ENCODE measurements at places on chromosomes 3 and 15.

GRCh38 chr3:64174328-64174727 is 50.9 kb downstream of the PRICKLE2 start:
- DNase-seq = no peak

DNA sequence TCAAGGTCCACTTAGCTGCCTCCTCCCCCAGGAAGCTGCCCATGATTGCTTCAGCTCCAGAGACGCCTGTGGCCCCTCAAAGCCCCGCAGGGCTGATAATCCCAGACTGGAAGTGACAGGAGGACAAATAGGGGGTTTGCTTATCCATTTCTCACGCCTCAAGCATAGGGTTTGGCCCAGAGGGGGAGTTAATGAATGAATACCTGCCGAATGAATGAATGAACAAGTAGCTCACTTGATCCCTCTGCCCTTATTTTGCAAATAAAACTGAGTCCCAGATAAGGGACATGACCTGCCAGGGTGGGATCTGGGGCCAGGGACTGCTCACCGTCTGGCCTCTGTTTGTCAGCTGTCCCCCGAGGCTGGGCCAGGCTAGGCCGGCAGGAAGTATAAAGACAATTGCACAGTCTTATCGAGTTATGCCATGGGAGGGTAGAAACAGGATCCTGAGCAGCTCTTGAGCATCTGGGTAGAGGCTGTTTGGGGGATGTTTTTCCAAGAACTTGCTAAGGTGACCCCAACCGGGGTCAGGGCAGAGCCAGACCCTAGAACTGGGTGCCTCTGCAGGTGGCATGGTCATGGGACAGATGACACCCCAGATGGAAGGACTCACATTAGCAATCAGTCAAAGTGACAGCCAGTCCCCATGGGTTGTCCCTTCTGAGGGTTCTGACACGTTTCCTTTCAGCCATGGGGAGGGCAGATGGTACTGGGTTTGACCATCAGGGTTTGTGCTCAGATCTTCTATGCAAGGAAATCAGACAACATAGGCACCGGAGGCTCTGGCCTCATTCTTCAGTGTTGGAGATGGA is 45.0 kb downstream of the IQSEC1 start:
- DNase-seq = no peak

- DNase-seq = no peak
These were observed 26.8 kb upstream of the HERC1 start for GRCh38 chr15:63860555-63860954.

- no peak for DNase-seq
These were observed 60.9 kb downstream of the ST8SIA2 start for GRCh38 chr15:92454555-92455105.

DNA sequence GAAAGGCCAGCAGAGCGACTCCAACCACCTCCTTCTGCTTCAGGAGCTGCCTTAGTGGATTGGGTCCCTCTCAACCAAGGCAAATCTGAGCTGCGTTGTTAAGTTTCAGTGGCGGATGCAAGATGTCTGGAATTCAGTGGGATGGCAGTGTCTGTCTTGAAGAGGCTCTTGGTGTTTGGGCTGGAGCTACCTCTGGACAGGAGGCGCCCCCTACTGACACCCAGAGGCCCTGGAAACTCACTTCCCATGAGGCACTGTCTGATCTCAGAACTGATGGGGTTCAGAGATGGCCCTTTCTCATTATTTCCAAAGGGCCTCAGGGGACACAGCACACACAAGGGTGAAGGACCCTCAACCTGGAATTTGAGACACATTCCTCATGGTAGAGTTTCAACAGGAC is 6.0 kb upstream of the SLC28A1 start:
- no peak for DNase-seq

GRCh38 chr3:16883057-16883722 is 1.6 kb upstream of the PLCL2 start:
- no peak for DNase-seq

DNA sequence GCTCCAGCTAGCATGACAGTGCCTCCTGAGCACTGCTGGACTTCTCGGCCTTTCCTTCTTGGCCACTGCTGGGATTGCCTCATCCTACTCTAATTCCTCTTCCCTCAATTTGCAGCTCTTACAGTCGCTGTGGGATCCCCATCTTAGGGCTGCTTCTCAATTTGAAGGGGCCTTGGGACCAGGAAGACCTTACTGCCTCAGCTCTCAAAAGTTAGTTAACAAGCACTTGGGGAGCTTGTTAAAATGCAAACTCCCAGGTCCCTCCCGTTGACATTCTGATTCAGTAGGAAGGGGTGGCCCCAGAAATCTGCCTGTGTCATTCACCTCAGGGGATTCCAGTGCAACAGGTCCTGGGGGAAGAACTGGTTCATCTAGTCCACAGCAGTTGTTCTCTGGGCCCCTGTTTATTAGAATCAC is 14.8 kb downstream of the BDH1 start:
- no peak for DNase-seq

DNA sequence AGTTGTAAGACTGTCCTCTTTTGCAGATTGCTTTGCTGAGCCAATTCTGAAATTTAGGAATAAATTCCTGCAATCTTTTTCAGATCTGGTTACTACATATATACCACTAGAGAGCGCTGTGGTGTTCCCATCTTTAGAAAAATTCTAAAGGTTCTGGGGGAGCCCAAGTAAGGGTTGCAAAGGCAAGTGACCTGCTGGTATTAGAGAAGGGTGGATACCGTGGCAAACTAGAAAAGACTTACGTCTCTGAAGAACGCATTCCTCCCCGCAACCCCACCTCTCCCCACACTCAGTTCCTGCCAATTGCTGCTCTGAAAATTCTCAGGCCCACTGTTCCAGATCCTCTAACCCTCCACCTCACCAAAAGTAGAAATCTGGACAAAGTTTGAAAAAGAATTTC is 48.5 kb downstream of the EFHB start:
- no peak for DNase-seq

GRCh38 chr15:48609486-48609885 is 36.0 kb downstream of the FBN1 start:
- DNase-seq = no peak

DNA sequence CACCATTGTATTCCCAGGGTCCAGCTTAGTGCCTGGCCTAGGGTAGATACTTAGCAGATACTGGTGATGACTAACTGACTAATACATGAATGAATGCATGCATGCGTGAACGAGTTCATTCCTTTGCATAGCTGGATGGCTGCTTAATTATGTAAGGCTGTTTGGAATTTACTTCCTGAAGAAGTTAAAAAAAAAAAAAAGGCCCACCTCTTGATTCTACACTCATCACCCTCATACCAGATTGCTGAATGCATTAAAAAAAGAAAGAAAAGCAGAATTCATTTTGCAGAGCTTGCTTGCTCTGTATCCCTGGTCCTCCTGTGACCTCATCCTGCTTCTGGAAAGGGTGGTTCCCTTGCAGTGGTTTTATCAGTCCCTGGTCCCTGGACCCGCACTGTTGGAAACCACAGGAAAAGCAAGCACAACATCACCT is 277.6 kb upstream of the CFAP20DC start:
- DNase-seq = no peak

GRCh38 chr3:71430941-71431552 is 152.5 kb downstream of the FOXP1 start:
- DNase-seq = no peak

GRCh38 chr3:78257951-78258530 is 1218.1 kb downstream of the ROBO2 start:
- no peak for DNase-seq

DNA sequence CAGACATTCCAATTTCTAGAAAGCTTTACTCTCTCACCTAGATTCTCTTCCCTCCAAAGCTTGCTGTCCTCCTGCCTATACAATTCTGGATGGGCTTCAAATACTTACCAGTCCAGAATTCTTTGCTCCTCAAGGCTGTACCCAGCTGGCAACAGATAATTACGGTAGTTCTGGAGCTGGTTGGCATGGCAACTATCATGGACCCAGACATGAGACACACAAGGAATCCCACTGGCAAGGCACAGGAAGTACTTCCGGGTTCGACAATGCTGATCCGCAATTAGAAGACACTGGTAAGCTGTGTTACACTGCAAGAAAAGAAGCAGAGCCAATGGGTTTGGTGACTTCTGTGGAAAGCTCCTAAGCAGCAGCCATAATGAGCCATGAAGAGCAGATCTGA is 37.9 kb downstream of the TUBGCP4 start:
- DNase-seq = no peak

DNA sequence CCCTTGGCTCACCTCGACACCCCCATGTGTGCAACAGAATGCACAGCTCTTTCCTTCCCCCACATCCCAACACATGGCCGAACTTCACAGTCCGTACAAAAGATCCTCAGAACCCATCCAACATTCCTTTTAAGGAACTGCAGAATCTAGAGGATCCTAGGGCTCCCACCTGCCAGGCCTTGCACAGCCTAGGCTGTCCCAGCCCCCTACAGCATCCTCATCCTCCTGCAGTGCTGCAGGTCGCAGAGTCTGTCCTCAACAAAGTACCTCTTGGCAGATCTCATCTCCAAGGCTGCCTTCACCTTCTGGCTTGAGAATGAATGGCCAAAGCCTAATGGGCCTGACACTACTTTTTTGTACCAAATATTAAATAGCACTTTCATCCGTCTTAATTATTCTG is 19.8 kb downstream of the PRR23E start:
- DNase-seq = no peak

DNA sequence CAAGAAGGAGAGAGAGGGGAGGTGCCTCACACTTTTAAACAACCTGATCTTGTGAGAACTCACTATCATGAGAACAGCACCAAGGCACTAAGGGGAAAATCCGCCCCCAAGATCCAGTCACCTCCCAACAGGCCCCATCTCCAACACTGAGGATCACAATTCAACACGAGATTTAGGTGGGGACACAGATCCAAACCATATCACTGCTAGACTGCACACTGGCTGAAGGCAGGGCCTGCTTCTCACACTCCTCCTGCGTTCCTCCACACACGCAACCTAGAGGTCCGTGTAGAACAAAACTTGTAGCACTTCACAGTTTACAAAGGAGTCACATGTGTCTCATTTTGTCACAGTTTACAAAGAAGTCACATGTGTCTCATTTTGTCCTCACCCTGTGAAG is 97.8 kb downstream of the DAPK2 start:
- no peak for DNase-seq

GRCh38 chr3:30012941-30013543 is 593.4 kb upstream of the TGFBR2 start:
- DNase-seq = peak; percentile 17

- no peak for DNase-seq
These were observed 326.3 kb upstream of the PDZRN3 start for GRCh38 chr3:73950865-73951558.

DNA sequence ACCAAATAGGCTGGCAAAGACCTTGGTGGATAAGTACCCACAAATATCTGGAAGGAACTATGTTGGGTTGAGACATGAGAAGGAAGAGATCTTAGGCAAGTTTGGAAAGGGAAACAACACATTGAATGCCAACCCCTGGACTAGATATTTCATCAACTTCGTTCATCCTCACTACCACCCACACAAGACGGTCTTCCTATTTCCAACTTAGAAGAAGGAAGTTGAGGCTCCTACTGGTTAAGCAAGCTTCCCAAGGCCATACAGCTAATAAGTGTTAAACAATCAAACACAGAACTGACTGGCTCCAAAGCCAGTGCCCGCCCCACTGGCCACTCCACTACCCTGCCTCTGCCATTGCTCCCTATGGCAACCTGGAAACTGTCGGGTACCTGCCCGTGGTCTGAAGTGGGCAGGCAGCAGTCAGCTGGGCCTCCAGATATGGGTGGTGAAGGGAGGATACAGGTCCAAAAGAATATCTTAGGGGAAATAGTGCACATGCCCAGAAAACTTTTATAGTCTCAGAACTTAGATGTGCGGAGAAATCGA is 94.9 kb downstream of the LIPC start:
- no peak for DNase-seq

DNA sequence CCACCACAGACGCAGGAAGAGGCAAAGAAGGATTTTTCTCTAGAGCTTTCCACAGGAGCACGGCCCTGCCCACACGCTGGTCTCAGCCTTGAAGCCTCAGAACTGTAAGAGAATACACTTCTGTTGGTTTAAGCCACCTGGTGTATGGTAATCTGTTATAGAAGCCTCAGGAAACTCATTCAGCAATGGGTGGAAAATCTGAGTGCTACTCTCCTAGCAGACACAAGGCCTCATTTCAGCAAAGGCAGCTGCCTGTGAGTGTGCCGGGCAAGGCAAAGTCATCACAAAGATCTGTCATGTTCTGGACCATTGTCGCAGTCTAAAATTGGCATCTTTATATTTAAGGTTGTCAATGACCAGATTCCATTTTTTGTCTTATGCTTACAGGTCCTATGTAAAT is 31.0 kb downstream of the ATP10A start:
- DNase-seq = no peak

DNA sequence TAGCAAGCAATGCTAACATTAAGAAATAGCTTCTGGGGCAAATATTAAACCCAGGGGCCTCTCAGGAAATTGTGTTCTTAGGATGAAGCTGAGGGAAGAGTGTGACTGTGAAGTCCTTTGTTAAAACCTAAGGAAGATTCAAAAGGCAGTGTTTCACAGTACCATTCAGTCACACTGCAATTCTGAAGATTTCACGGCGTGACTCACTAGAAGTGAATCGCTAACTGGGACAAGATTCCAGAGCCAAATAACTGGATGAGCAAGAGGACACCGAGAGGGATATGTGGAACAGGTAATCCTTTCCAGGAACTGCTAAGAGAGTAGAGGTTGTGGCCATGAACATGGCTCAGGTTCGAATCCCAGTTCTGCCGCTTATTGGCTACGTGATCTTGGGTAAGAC is 61.8 kb upstream of the SMAD3 start:
- no peak for DNase-seq

DNA sequence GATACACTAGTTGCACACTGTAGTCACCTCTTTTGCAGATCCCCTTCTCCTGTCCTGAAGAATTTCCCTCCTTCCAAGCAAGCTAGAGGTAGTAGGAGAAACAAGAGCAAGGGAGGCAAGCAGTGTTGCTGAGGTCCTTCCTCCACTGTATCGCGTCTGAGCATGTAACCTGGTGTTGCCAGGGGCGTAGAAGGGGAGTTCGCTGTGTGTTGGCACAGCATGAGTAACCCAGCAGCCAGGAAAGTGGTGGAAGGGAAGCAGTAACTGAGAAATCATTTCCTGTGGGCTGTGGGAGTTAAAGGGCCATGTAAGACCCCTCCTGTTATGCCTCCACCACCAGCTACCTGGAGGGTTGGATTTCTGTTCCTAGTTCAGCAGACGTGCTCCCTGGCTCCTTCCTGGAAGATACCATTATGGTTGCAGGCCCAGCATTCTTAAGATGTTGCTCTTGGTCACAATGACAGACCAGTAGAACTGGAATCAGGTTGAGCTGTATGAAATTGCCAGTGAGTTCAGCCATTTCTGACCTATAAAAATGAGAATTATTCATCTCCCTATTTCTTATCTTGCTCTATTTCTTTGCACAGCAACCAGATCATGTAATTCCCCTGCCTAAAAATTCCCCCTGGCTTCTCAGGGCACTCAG is 215.3 kb upstream of the TOPAZ1 start:
- DNase-seq = no peak

All from NCI-H187 (cell line).